ENCODE measurements at places on chromosomes 1 and 21. TPM values are rescaled to one million over a fixed set of nuclear protein-coding genes. Genes with fewer than 3 reads are reported as not detected.

The ASCL5 gene
- not detected for total RNA-seq

- no peak for DNase-seq
These were observed 908 bp downstream of the CD53 start for GRCh38 chr1:110873856-110874255.

The LRRC39 gene
- 0.64 TPM for total RNA-seq

DNA sequence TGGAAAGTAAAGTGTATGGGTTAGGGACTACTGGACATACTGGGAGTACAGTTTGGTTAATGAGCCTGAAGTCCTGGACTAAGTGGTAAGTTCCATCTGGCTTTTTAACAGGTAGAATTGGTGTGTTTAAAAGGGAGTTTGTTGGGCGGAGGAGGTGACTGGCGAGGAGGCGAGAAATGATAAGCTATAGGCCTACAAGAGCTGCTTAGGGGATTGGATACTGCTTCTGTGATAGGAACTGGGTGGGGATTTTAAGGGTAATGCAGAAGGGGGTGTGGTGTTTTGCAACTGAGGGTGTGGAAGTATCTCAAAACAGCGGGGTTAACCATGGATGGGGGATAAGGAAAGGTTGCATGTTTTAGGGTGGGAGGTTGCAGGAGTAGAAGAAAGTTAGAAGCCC, 3.5 kb downstream of the ERVH48-1 start:
- DNase-seq: no peak

DNA sequence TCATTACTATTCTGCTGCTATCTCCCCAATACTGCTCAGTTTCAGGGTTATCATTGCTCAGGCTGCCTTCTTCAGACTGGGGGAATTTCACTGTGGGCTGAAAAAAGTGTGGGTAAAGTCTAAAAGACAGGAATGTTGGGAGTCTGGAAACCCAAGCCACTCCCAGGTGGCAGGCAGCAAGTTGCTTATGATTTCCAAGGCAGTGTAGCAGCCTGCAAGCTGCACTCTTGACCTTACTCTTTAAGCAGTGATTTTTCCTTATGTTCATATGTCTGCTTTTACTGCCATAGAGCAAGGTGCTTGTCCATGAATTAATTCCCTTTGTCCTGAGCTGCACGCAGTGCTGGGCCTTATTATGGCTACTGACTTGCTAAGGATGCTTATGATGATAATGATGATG, 53.1 kb downstream of the PHC2 start:
- DNase-seq: no peak

DNA sequence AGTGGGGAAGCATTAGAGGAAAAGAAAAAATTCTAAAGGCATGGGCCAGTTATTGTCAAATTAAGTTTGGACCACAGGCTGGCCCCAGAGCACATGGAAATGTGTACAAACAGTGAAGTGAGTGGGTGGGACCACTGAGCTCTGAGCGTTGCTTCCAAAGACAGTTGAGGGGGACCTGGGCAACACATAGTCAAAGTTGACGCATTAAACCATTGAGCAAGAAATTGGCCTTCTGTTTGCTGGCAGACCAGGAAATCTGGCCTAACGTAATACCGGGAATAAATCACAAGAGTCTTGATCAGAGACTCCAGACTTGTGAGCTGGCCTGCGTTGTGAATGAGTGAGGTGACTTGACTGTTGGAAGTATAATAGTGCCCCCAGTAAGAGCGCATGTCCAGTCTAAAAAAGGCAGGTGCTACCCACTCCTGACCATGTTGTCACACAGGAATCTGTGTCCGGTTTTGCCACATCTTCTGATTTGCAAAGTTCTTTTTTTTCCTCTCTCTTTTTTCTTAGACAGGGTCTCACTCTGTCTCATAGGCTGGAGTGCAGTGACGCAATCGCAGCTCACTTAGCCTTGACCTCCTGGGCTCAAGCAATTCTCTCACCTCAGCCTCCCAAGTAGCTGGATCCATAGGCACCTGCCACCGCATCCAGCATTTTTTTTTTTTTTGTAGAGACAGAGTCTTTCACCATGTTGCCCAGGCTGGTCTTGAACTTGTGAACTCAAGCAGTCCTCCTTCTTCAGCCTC, 10.7 kb downstream of the EPHB2 start:
- no peak for DNase-seq

The NUDT4B gene
- 0.53 TPM for total RNA-seq

The ANKRD35 gene
- 0.24 TPM for total RNA-seq

The SMYD2 gene
- 32.8 TPM for total RNA-seq

GRCh38 chr1:224846119-224846907, 83.2 kb upstream of the DNAH14 start:
- DNase-seq: no peak

The ZNF124 gene
- total RNA-seq: 11.8 TPM

- DNase-seq: no peak
These were observed 30.7 kb upstream of the CD34 start for GRCh38 chr1:207941665-207942064.

GRCh38 chr1:156489166-156489934, 11.2 kb downstream of the MEF2D start:
- DNase-seq: peak; percentile 72

The FCGR3A gene
- not detected for total RNA-seq

The BGLAP gene
- 0.90 TPM for total RNA-seq

The FAM163A gene
- not detected for total RNA-seq
